ENCODE measurements at places on chromosomes 6 and 20.

DNA sequence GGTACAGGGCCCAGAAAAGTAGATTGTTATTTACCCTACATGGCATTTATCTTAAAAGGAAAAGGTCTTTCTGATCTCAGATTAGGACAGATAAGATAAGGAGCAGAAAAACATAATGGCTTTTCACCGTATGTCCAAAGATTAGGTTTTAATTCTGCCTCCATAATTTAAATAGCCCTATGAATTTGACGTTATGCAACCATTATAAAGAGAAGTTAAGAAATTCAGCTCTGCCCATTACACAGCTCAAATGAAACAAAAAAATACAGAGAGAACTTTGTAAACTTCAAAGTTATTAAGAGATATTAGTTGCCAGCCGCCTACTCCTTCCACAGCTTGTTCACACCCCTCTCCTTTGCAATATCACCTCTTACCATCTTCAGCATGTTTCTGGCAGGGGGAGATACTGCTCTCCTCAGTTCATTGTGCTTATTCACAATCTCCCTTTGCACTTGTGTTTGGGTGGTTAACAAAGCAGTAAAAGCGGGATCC is 8.1 kb downstream of the CRISP3 start:
- DNase-seq = no peak

GRCh38 chr6:107132330-107132954 is 17.1 kb upstream of the BEND3 start:
- no peak for DNase-seq

DNA sequence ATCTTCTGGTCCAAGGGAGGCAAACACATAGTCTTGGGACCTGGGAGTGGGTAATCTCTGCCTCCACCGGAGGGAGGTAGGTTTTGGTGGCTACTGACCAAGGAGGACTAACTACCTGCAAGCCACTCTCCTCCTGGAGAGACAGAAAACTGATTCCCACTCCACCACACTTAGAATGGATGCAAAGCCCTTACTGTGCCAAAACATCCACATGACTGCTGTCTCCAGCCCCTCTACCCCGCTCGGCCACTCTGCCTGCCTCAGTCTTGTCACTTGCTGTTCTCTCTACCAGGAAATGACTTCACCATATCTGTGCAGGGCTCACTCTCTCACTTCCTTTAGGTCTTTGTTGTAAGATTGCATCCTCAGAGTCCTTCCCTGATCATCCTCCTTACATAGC is 129.5 kb upstream of the ARG1 start:
- no peak for DNase-seq

- no peak for DNase-seq
These were observed 65.9 kb upstream of the FBXL4 start for GRCh38 chr6:99013661-99014060.

- no peak for DNase-seq
These were observed 46.0 kb downstream of the TFEB start for GRCh38 chr6:41689171-41690008.

DNA sequence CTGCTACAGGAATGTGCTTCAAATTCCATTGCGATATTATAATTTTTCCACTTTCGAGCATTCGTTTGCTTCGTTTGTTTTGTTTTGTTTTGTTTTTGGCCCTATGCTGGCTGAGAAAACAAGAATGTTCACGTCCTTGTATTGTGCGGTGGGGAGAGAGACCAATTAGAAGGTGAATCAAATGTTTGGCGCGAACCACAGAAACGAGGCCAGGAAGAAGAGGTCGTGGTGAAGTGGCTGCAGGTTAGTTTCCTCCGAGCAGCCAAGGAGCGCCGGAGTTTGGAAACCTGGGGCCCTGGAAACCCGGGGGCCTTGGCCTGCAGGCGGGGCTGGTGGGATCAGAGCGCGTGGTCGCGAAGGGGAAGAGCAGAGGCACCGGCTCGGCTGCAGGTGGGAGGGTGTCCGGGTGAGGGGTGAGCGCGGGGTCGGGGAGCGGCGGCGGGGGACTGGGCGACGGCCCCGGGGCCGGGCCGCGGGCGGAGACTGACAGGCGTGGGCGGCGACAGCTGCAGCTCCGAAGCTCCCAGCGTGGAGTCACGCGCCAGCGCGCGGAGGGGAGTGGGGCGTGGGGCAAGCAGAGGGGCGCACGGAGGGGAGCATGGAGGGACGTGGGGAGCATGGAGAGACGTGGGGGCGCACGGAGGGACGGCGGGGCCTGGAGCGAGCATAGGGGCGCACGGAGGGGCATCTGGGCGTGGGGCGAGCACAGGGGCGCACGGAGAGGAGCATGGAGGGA is 141.5 kb upstream of the PDE10A start:
- DNase-seq = no peak

GRCh38 chr20:37270576-37271420 is 9.2 kb upstream of the GHRH start:
- no peak for DNase-seq

GRCh38 chr6:158766621-158767455 is 52.3 kb downstream of the EZR start:
- DNase-seq = no peak

- no peak for DNase-seq
These were observed 13.9 kb upstream of the ATG5 start for GRCh38 chr6:106339334-106340029.

DNA sequence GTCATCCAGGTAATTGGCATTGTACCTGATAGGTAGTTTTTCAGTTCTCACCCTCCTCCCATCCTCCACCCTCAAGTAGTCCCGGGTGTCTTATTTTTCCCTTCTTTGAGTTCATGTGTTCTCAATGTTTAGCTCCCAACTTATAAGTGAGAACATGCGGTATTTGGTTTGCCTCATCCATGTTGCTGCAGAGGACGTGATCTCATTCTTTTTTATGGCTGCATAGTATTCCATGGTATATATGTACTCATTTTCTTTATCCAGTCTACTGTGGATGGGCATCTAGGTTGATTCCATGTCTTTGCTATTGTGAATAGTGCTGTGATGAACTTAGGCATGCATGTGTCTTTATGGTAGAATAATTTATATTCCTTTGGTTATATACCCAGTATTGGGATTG is 45.8 kb downstream of the RPRD1B start:
- no peak for DNase-seq

DNA sequence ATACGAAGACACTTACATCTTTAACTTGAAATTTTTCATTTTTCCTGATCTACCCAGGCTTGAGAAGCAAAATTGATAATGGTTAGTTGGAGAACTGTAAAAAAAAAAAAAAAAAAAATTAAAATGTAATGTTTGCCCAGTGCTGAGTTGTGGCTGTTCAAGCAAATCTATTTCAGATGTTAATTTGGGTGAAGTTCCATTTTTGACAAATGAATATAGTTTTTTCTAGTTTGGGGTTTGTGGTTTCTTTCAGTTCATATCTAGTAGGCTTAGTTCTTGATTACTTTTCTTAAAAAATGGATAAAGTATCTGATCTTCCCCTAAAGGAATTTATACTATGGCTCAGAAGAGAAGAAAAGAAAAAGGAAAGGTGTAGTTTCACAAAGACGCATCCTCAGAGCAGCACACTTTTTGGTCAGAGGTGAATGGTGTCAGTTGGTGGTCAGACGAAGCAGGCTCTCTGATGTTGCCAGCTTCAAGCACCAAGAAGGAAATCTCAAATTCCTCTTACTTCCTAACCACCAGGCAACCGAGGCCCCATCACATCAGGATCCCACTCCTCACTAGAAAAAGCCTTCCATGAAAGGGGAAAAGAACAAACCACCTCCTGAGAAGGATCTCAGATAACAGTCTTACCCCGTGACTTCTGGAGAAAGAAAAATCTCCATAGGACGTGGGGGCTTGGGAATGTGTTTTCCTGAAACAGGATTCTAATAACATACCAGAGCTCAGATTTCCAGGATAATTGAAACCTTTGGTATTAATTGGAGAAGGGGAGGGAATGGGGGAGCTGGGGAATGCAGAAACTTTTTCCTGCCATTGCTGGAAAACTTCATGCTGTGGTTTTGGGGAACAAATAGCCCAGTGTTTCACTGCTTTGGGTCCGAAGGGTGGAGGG is 396.2 kb downstream of the CD83 start:
- no peak for DNase-seq

GRCh38 chr6:12875051-12875450 is 158.5 kb downstream of the PHACTR1 start:
- no peak for DNase-seq

- no peak for DNase-seq
These were observed 4.9 kb downstream of the SPINT4 start for GRCh38 chr20:45727044-45727443.

- DNase-seq = no peak
These were observed 384.2 kb downstream of the PRKN start for GRCh38 chr6:162343198-162343935.

- DNase-seq = no peak
These were observed 117.5 kb upstream of the PCSK2 start for GRCh38 chr20:17109307-17109706.

- no peak for DNase-seq
These were observed 32.0 kb downstream of the CFAP61 start for GRCh38 chr20:20084296-20084752.

GRCh38 chr6:121732641-121733040 is 297.2 kb downstream of the GJA1 start:
- DNase-seq = no peak

DNA sequence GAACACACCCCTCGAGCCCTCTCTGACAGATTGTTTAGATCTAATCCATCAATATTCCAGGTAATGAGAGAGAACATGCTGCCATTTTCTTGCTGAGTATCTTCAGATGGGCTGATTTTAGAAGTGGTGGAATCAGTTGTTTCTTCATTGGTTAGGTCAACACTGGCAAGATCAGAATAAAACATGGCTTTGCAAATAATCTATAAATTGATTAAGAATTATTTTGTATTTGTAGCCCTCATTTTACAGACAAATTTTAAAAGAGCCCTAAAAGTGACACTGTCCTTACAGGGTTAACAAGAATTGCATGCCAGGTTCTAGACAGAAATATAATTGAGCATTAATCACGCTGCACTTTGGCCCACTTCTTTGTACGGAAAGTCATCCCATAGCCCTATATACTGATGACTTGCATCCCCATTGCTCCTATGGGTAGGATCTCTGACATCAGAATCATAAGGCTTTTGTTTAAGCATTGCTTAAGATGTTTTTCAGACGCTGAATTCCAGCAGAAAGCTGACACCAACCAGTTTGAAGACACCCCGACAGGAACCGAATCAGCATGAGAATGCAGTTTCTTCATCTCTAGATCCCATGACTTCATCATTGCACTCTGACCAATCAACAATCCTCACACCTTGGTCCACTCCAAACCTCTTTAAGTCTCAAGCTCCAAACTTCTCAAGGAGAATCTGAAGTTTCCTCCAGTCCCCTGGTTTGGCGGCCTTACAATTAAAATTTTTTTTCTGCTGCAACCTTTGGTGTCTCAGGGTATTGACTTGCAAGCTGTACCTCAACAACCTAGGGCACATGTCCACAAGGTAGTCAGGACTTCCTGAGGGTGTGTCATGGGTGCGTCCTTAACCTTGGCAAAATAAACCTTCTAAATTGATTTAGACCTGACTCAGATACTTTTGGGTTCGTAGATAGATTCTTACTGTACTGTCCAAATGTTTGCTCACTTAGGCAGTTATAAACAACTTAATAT is 7.8 kb downstream of the TDP2 start:
- DNase-seq = no peak

DNA sequence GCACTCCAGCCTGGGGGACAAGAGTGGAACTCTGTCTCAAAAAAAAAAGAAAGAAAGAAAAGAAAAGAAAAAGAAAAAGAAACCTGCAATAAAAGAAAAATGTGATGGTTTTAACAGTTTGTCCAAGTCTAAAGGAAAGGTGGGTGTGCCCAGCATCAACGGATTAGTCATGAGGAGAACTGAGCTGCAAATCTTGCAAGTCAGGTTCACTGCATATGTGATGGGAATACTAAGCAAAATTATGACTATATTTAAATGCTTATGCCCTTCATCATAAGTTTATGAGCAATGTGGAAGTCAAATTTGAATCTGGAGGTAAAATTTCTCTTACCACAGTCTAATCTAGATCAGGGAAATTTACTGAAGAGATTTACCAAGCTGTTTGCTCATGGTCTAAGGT is 13.1 kb upstream of the CDK19 start:
- DNase-seq = no peak

DNA sequence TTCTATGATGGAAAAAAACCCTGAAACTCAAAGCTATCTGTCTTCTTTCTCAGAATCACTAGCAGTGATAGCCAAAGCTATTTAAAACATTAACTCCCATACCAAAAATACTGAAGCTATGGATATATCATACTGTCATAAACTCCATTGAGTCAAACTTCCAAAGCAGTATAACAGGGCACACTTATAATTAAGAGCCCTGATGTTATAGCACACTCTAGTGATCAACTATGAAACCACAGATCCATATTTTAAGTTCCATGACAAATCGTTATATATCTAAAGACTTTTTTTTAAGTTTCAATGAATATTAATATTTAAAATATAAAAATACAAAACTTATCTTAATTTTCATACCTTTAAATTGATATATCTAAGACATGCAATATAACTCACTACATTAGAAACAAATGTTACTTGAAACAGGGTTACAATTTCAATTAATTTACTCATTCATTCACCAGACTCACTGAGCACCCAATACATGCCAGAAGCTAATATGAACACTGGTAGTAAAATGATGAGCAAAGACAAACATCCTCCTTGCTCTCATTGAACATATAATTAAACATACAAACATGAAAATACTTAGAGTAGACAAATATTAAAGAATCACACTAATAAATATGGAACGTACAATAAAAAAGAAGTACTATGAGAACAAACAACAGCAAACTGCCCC is 69.3 kb downstream of the IBTK start:
- DNase-seq = no peak

- DNase-seq = no peak
These were observed 2.8 kb downstream of the SPO11 start for GRCh38 chr20:57332105-57333089.
